ENCODE measurements at places on chromosomes 16 and 17. TPM values are rescaled to one million over a fixed set of nuclear protein-coding genes. Genes with fewer than 3 reads are reported as not detected.
A peak's percentile ranks its signal among the peaks of the same experiment; 100 is the strongest.

- DNase-seq, result peak; percentile 81
Observed at GRCh38 chr16:81650982-81651562, 128.0 kb upstream of the PLCG2 start.

DNA sequence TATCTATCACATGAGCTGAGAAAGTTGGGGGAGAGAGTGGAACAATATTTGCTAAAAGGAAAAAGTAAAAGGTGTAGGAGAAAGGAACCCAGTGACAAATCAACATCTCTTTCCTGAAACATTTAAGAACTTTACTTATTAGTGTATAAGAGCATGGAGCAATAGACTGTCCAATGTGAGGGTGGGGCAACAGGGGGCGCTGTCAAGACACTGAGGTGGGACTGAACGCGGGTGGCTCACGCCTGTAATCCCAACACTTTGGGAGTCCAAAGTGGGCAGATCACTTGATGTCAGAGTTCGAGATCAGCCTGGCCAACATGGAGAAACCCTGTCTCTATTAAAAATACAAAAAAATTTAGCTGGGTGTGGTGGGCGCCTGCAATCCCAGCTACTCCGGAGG is 21.2 kb downstream of the PCTP start:
- peak; percentile 39 for DNase-seq

NACA2 gene
- total RNA-seq, result not detected

SCNN1B gene
- total RNA-seq, result 25.1 TPM

MPP3 gene
- total RNA-seq, result 14.4 TPM

GRCh38 chr16:79612207-79612606 is 11.7 kb upstream of the MAF start:
- DNase-seq, result no peak

XYLT1 gene
- total RNA-seq, result 7.5 TPM
